HT-29 (cell line): ENCODE measurements at places on chromosomes 5 and 9. TPM values are rescaled to one million over a fixed set of nuclear protein-coding genes. Genes with fewer than 3 reads are reported as not detected.

PITX1 gene
- 41.8 and 49.8 TPM in 2 replicates for total RNA-seq

PCDHB6 gene
- total RNA-seq = not detected in 2 replicates

TRIM36 gene
- 1.0 and 2.0 TPM in 2 replicates for total RNA-seq

ZNF658 gene
- 0.08 and 0.13 TPM in 2 replicates for total RNA-seq

SNCB gene
- not detected in 2 replicates for total RNA-seq

ARHGEF37 gene
- total RNA-seq = 0.10 and 0.15 TPM in 2 replicates

MAMDC2 gene
- 2.2 and 3.5 TPM in 2 replicates for total RNA-seq

PLAC8L1 gene
- total RNA-seq = not detected in 2 replicates

SLC6A3 gene
- total RNA-seq = not detected in 2 replicates

ENC1 gene
- 397 and 427 TPM in 2 replicates for total RNA-seq

SLC27A4 gene
- 34.9 and 38.2 TPM in 2 replicates for total RNA-seq

GRPEL2 gene
- 10.7 and 14.2 TPM in 2 replicates for total RNA-seq

SLC6A18 gene
- not detected in 2 replicates for total RNA-seq

TAF11L9 gene
- total RNA-seq = not detected in 2 replicates

RAI14 gene
- total RNA-seq = 27.2 and 36.3 TPM in 2 replicates

RNF183 gene
- total RNA-seq = 6.1 and 7.1 TPM in 2 replicates

CDC23 gene
- total RNA-seq = 7.3 and 11.5 TPM in 2 replicates

GPR107 gene
- total RNA-seq = 12.0 and 13.8 TPM in 2 replicates

FREM1 gene
- under 0.01 TPM in 1 of 2 replicates, not detected in the other for total RNA-seq

COL23A1 gene
- total RNA-seq = not detected in 2 replicates

SPATA31A3 gene
- not detected in 2 replicates for total RNA-seq

SUSD3 gene
- 1.6 and 4.5 TPM in 2 replicates for total RNA-seq
